RWPE1 (cell line): ENCODE measurements at places on chromosomes 5 and 9.
A peak's percentile ranks its signal among the peaks of the same experiment; 100 is the strongest.

- DNase-seq, result no peak
These were observed 716 bp downstream of the HARS1 start for GRCh38 chr5:140690376-140690932.

- no peak for DNase-seq
These were observed 196.5 kb downstream of the CRB2 start for GRCh38 chr9:123552530-123552929.

GRCh38 chr5:170268884-170269283 lies 28.7 kb downstream of the LCP2 start:
- no peak for DNase-seq

DNA sequence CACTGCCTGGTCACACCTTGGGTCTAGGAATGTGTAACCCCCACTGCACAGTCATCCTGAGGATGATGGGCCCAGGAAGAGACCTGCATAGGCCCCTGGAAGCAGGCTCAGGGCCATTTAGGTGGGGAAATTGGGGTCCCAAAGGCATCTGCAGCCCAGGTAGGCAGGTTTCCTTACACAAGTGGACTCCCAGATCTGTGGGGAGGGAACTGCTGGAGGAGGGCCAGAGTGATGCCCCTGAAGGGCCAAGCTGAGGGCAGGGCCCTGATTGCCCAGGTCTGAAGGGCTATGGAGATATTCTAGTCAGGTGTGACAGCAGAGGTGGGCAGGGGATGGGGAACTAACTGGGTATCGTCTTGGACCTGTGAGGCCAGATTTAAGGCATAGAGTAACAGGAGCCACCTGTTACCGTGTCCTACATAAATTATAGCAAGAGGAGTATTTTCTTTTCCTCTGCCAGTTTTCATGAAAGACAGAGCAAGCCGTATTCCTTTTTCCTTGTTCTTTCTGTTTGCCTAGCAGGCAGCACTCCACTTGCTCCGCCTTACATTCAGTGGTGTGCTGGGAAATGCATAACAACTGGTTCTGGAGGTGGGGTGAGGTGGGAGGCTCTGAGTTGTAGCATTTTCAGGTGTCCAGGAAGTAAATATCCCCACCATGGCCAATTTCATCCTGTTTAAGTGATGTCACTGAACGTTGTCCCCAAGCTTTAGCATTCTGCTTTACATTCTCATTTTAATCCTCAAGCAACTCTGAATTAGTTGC lies 41.3 kb downstream of the PPARGC1B start:
- DNase-seq, result no peak

GRCh38 chr9:7909537-7909936 lies 110.0 kb upstream of the DMAC1 start:
- no peak for DNase-seq

DNA sequence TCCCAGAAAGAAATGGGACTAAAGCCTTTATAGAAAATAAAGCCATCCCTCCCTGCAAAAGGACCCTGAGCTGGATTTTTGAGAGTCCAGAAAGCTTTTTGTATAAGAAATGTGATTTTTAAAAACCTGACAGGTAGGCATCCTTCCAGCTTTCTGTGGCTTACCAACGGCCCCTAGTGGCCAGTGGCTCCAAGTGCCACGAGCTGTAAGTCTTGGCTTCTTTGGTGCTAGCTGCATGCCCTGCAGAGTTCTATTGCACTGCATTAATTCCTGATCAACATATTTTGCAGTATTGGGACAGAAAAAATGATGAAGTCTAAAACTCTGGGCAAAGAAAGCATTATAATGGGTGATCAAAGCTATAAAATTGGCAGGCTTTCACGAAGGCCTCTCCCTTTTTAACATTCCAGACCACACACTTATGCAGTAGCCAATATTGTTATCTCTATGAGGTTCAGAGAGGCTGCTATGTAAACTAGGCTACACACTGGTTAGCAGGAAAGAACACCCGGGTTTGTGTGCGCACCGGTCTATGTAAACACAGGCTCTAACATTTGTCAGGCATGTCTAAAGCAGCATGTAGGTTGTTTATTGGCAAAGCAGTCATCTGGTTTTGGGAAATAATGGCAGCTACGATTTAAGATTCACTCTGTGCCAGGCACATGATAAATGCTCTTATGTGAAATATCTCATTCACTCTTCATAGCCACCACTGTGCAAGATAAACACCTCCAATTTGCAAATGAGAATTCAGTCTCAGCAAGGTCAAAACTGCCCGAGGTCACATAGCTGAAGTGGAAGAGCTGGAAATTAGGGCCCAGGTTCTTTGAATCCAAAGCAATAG lies 55.2 kb downstream of the NMUR2 start:
- DNase-seq, result peak; percentile 49

DNA sequence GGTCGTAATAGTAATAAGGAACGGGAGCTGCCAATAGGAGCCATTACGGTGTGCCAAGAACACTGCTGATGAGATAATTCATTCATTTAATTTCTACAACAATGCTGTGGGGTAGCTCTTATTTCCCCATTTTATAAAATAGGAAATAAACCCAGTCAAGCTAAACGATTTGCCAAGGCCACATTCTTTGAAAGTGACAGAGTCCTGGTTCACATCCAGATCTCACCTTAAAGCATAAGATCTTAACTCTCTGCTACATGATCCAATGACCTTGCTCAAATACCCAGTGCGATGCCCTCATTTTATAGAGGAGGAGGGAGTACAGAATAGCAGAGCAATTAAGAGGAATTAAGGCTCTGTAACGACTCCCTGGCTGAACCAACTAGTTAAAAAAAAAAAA lies 5.0 kb downstream of the PDE6A start:
- no peak for DNase-seq

DNA sequence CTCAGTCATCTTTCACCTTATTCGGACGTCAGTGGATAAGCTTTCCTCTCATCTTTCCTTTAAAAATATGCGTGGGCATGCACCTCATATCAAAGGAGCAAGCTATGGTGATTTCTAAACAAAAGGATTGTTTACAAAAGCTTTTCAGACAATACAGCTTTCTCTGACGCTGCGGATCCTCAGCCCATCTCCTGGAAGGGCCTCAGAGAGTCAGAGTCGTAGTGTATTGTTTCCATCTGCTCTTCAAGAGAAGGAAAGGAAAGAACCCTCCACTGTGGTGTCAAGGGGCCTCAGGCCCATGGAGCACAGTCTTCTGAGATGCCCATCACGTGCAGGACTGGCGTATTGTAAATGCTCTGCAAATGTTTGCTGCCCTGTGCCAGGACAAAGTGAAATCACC lies 163.4 kb upstream of the MAP1B start:
- no peak for DNase-seq

- DNase-seq, result no peak
These were observed 2.1 kb downstream of the C9orf78 start for GRCh38 chr9:129832982-129833381.

- no peak for DNase-seq
These were observed 331.8 kb downstream of the NDUFS4 start for GRCh38 chr5:53892224-53892623.

DNA sequence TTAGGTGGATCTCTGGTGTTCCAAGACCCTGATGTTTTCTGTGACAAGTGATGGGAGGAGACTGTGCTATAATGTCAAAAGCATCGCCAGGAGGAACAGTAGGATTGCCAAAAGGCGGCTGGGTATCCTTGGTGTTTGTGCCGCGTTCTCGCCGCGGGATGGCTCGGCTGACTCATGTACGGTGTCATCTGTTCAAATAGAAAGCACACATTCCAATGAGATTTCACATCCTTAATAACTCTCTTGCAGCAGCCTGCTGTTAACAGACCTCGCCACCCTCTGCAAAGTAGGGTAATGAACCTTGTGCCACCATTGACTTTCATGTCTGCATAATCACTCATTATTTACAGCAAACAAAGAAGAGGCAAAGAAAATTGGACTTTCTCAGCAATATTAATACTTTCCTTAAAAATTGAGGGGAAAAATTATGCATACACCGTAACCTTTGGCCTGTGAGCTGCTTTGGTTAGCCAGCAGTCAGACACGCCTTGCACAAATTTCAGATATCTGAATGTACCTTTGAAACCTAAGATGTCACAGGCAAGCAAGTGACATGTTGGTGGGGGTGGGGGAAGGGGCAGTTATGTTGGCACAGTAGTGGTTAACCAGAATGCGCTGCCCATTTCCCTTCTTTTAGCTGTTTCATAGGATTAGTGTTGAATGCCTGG lies 289.4 kb downstream of the EFNA5 start:
- DNase-seq, result peak; percentile 94

DNA sequence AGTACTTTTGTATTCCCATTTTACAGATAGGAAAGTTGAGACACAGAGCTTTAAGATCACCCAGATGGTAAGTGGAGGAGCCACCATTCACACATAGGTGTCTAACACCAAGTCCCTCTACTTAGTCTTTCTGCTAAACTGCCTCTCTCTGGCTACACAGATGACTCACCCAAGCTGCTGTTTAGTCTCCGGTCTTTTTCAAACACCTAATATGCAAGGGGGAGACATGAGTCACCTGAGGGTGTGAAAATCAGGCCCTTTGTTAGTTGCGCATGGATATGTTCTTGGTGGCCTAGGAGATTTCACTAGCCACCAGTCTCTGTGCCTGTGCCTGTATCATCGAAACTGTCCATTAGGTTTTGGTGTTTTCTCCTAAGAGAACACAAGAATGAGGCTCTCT lies 117.8 kb downstream of the MAST4 start:
- peak; percentile 69 for DNase-seq

DNA sequence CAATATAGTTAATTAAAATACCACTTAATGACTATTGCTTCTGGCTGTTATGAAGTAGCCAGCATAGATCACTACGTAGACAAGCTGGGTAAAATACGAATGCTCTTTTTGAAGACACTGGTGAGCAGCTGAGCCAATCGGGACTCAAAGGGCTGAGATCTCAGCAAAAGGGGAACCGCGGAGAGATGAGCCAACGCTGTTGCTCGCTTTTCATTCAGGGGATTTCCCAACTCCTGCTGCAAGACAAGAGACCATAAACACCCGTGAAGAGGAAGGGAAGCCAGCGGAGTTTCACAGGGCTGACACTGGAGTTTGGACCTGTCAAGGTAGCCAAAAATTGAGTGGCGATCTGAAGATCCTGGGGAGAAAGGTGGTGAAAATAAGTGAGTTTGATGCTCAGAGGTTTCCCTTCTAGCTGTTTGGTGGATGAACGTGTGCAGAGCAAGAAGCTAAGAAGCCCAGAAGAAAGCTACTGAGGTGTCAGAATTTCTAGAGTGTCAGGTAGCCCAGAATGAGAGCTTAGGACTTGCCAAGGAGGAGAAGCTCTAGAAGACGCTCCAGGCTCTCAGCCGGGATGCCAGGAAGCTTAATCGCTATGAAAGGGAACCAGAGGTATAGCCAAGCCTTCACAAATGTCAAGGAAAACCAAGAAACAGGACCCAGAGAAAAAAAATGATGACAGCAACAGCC lies 79.6 kb upstream of the RNU6ATAC start:
- DNase-seq, result no peak

- no peak for DNase-seq
These were observed 7.5 kb downstream of the SLC22A5 start for GRCh38 chr5:132376694-132377641.

- no peak for DNase-seq
These were observed 41.3 kb downstream of the RECK start for GRCh38 chr9:36078051-36078450.

- DNase-seq, result peak; percentile 95
These were observed 17.0 kb upstream of the ERGIC1 start for GRCh38 chr5:172816925-172817562.

DNA sequence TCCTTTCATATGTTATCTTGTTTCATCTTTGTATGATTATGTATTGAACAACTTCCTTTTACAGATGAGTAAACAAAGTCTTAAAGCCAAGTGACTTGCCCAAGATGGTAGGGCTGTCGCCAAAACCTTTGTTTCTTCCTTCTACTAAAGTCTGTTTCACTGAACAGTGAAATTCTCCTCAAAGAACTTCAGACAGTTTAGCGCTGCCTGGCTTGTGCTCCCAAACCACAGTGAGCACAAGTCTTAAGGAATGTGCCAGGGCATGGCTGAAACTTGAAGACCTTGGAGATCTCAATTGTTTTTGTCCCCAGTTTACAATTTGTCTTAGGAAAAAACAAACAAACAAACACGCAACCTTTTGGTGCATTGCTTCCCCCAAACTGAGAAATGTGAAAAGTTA lies 273.5 kb downstream of the CRB2 start:
- no peak for DNase-seq

- DNase-seq, result peak; percentile 46
These were observed 281.6 kb downstream of the MAST4 start for GRCh38 chr5:66877843-66878242.

GRCh38 chr9:109498195-109499092 lies at the start of gene PTPN3:
PTPN3 (minus strand) TSS chr9:109498307; CDS start chr9:109463434, 34,873 bp downstream.
- peak; percentile 78 for DNase-seq

DNA sequence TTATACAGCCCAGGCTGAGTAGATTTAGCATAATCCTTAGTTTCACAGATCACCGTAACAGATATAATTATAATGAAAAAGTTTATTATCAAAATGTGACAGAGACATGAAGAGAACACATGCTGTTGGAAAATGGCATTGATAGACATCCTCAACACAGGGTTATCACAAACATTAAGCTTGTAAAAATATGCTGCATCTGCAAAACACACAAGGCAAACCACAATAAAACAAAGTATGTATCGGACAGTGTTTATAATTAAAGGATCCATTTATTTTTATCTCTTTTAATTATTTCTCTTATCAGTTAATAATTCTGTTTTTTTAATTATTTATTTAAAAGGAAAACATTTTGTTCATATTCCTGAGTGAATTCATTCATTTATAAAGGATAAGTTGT lies 829.9 kb upstream of the CDH9 start:
- DNase-seq, result no peak

DNA sequence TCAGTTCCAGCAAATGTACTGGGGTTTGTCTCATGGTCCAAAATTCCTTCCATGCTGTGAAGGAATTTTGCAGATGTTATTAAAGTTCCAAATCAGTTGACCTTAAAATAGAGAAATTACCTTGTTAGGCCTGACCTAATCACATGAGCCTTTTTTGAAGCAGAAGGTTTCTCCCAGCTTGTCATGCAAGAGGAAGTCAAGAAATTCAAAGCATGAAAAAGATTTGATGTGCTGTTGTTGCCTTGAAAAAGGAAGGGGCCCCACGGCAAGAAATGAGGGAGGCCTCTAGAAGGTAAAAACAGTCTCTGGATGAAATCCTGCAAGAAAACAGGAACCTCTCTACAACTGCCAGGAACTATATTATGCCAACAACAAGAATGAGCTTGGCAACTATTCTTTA lies 24.2 kb upstream of the HAPLN1 start:
- no peak for DNase-seq

GRCh38 chr5:99586878-99587277 lies 658.1 kb upstream of the CHD1 start:
- DNase-seq, result no peak
